Kidney epithelial cell (primary cell): ENCODE measurements at places on chromosomes 12 and 14.
A peak's percentile ranks its signal among the peaks of the same experiment; 100 is the strongest.

GRCh38 chr14:29536886-29537511 lies 390.6 kb downstream of the PRKD1 start:
- DNase-seq: no peak

DNA sequence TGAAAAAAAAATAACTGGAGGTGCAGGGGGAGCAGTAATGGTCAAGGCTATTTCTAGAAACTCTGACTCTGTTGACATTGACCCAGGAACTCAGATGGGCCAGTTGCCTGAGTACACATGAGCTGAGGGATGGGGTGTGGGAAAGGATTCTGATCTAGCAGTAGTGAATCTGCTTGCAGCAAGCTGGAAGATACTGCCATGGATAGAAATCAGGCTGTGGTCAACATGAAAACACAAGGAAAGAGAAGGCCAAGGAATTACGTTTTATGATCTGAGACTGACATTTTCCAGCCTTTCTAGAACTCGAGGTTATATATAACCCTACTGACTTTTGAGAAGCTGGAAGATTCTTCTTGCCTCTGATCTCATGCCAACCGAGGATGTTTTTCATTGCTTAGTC lies 90.0 kb downstream of the ANO6 start:
- no peak for DNase-seq

DNA sequence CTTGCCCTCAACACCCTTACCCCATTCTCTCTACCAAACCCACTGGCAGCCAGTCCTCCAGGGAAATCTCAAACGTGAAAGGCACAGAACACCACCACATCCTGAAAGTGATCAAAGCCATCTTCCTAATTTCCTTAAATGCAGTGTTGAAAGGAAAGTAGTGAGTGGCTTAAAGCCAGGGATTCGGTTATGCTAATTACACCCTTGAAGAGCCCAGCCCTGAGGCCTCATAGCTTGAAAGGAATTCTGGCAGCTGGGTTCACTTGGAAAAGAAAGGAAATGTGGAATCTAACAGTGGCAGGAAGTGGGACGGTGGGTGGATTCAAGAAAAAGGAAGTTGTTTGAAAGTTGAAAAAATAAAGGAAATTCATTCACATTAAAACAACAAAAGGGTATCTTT lies 73.0 kb upstream of the FICD start:
- no peak for DNase-seq

DNA sequence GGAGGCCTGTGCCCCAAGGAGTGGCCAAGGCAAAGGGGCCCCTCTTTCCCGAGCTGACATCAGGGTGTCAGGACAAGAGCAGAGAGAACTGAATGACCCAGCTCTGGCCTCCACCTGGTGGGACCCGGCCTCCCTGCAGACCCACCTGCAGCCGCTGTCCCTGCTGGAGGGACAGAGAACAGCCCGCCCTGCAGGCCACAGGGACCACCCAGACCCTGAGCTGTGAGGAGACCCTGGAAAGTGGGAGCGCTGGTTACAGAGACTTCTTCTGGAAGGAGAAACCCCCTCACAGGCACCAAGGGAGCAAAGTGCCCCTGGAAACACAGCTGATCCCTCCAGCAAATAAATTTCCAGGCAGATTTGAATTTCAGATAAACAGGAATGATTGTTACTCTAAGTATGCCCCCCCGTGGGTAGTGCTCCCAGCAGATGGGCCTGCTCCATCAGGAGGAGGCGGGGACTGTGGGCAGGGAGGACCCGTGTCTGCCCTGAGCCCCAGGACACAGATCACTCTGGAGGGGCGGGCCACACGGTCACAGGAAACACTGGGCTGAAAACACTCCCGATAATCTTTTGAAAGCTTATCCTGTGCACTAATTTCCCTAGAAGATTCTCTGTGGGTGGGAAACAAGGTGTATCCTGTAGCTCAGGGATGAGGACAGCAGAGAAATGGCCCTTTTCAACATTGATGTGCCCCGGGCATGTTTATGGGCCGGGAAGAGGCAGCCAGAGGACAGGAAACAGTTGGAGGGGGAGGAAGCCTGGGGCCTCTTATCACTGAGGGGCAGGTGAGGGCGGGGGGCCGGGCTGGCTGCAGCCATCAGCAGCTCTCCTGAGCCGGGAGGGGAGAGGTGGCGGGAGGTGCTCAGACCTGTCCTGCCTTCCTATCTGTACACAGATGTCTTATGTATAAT lies 276.0 kb downstream of the ADGRD1 start:
- no peak for DNase-seq

DNA sequence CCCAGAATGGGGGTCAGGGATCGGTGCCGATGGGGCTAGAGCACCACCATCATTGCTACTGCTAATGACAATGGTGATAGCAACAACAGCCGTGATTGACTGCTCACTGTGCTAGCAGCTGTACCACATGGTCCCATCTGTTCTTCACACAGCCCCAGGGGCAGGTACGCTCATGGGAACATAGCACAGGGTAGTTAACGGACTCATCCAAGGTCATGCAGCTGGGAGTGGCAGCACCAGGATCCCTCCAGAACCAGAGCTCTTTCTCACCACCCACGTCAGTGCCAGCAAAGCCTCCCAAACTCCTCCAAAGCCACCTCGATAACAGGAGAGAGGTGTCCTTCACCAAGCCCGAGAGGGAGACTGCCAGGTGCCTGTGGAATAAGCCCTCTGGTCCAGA lies 11.2 kb upstream of the DYNC1H1 start:
- no peak for DNase-seq

GRCh38 chr14:78403278-78403815 lies 233.2 kb downstream of the NRXN3 start:
- DNase-seq: peak; percentile 86

DNA sequence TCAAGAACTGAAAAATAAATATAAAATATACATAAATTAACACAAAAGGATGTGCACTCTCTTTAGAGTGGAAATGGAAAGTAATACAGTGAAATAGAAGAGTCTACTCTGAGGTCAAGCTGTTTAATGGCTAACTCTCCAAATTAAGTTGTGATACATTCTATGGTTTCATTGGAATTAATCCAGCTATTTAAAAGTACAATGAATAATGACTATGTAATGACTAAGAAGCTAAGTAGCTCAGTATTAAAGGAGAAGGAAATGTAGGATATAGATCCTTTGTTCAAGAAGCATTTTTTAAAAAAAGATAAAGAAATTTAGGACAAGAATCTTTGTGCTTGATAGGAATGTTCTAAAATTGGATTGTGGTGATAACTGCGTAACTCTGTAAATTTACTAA lies 85.3 kb downstream of the LRP6 start:
- DNase-seq: no peak

GRCh38 chr14:75877292-75877691 lies 104.5 kb downstream of the TGFB3 start:
- DNase-seq: no peak

- no peak for DNase-seq
Measured at GRCh38 chr12:2638273-2639019, 156.3 kb upstream of the FKBP4 start.

- DNase-seq: no peak
Measured at GRCh38 chr14:71550367-71550766, 381.9 kb upstream of the RGS6 start.

- DNase-seq: no peak
Measured at GRCh38 chr12:70486588-70486987, 120.5 kb downstream of the KCNMB4 start.

- DNase-seq: no peak
Measured at GRCh38 chr14:58167057-58167456, 15.0 kb upstream of the ARMH4 start.

GRCh38 chr12:77231501-77231918 lies 166.1 kb upstream of the E2F7 start:
- DNase-seq: no peak

DNA sequence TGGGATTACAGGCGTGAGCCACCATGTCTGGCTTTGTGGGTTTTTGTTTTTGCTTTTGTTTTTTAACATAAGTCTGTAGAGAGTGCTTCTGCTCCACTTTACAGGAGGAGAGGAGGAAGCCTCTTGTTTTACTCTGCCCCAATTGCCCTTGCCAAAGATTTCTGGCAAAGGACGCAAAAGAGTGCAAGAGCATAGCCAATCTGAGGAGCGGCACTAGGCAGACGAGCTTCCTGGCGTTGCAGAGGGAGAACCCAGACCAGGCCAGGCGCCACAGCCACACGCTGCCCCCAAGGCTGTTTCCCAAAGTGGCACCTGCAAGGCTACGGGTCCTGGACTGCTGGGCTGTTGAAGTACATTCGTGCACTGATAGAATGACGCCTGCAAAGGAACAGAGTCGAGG lies 96.2 kb downstream of the BBS10 start:
- no peak for DNase-seq

DNA sequence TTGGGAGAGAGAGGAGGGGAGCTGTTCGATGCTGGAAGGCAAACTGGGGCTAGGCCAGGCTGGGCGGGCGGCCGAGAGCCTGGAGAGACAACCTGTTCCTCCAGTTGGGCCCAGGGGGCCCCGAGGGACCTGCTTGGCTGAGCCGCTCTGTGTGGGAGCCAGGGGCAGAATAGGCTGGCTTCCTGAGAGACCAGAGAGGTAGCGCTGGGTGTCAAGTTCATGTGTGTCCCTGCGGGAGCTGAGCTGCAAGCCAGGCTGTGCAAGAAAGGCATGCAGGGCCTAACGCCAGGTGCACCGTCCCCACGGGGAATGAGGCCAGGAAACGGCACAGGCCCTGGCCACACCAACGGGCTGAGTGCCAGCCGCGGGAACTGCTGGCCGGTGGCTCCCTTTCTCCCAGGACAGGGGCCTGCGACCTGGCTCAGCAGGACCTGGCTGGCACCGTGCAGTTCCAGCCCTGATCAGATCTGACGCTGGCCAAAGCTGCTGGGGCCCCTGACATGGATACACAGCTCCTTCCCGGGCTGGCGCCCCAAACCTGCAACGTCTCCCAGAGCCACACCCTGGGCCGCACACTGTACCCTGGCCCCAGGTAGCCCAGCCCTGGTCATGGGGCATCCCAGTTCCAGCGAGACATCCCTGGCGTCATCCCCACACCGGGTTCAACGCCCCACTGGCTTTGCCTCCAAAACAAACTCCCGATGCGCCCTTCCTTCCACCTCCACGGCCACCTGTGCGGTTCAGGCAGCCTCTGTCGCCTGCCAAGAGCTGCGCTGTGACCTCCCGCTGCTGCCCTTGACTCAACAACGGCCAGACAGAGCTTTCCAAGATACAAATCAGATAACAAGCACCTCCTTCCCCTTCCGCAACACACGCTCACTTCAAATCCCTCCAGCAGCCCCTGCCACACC lies 65.0 kb downstream of the RFLNA start:
- DNase-seq: no peak

GRCh38 chr14:100737526-100737925 lies 10.8 kb downstream of the DLK1 start:
- no peak for DNase-seq

DNA sequence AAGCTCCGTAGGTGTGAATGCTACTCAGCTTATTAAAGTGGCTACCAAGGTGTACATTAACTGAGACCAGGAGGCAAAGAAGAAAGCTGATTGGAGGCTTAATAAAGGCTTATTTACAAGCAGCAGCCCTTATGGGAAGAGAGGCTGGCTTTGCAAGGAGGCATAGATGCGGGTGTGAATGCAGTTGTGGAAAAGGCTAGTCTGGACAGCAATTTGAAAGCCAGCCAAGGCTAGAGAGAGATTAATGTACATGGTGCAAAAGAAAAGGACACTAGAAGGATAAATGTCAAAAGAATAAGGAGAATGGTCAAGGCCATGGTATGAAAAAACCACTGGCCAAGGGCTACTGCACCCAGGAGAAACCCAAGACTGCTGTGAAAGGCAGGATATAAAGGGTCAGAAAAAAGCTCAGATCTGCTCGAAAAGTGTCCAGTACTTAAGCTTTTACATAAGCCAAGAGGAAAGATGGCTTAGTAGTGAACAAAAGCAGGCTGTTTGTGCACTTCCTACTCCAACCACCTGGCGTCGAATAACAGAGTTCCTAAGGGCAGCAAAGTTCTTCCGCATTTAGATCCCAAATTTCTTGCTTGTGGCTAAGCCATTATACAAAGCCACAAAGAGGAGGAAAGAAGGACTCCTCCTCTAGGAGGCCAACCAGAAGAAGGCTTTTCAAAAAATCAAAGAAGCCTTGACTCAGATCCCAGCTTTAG lies 24.0 kb downstream of the KLRK1 start:
- no peak for DNase-seq

- DNase-seq: no peak
Measured at GRCh38 chr12:29278673-29279420, 102.1 kb downstream of the ERGIC2 start.

GRCh38 chr12:6280053-6280469 lies 30.4 kb upstream of the PLEKHG6 start:
- DNase-seq: peak; percentile 80

DNA sequence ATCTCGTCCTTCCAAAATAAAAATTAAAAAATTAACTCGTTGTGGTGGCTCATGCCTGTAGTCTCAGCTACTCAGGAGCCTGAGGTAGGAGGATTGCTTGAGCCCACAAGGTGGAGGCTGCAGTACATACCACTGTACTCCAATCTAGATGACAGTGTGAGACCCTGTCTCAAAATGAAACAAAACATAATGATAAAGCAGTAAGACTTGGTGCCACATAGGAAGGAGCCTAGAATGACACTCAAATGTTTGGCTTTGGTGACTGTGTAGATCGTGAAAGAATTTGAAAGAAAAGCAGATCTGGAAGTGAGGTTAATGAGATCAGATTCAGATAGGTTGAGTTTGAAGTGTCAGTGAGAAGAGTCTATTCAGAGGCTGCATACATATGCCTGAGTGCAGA lies 150.1 kb upstream of the ATP2B1 start:
- no peak for DNase-seq

DNA sequence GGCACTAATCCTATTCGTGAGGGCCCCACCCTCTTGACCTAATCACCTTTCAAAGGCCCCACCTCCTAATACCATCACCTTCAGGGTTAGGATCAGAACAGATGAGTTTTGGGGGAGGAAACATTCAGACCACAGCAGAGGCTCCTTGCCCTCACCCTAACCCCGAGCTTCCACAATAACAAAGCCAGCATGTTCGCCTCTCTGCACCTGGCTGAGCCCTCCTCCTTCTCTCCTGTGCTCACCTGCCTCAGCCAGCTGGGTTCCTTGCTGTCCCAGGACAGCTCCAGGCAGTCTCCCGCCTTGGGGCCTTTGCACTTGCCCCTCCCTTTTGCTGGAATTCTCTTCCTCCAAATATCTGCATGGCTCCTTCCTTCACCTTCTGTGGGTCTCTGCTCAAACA lies 9.7 kb upstream of the RAN start:
- no peak for DNase-seq
